ENCODE measurements at places on chromosomes 13 and 19.

DNA sequence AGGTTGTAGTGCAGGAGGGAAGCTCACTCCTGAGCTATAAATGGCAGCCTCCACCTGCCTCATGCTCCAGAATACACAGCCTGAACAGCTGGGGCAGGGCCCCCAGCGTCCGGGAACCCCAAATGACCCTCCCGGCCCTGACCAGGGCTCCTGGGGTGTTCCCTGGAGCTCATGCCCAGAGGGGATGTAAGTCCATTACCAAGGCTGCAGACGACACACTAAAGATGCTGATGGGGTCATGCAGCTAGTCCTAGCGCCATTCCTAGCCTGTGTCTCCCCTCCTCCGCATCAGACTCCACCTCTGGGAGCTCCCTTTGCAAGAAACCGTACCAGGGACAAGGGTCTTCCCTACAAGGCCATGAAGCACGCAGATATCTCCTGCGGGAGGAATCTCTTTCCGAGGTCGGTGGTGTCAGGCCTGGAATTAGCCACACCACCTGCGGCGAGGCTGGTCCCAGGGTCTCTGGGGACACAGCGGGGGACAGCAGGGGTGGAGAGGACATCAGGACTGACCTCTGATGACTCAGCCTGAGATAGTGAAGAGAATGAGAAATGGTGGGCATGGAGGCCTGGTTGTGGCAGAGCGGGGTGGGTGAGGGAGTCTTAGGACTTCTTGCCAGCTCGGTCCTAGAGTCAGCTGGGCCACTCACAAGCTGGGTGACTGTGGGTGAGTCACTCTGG, 11.9 kb upstream of the TPM4 start:
- ATAC-seq: peak; percentile 8

- ATAC-seq: peak; percentile 84
Measured at GRCh38 chr13:111304041-111304544, 16.3 kb upstream of the TEX29 start.

GRCh38 chr13:21040120-21040826, 21.1 kb downstream of the LATS2 start:
- ATAC-seq: no peak

- ATAC-seq: no peak
Measured at GRCh38 chr13:61144834-61145593, 270.6 kb downstream of the PCDH20 start.

Measured in activated T-helper 17 cell treated with anti-CD3 and anti-CD28 coated beads, Interleukin-2, amount 50 U/mL, for 72 hours (primary cell).